Activated CD8-positive, alpha-beta T cell treated with anti-CD3 and anti-CD28 coated beads for 36 hours (primary cell): ENCODE measurements at places on chromosomes 5 and 9. TPM values are rescaled to one million over a fixed set of nuclear protein-coding genes. Genes with fewer than 3 reads are reported as not detected.
A peak's percentile ranks its signal among the peaks of the same experiment; 100 is the strongest.

DNA sequence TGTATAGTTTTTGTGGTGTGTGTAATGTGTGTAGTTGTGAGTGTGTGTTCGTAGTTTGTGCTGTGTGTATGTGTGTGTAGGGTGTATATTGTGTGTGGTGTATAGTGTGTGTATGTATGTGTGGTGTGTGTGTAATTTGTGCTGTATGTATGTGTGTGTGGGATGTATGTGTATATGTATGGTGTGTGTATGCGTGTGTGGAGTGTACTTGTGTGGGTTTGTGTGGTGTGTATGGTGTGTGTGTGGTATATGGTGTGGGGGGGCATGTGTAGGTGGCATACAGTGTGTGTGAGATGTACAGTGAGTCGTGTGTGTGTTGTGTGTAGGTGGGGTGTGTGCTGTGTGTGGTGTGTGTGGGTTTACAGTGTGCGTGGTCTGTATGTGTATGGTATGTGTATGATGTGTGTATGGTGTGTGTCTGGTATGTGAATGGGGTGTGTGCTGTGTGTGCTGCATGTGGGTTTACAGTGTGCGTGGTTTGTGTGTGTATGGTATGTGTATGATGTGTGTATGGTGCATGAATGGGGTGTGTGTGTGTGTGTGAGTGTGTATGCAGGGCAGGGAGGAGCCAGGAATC, 125.2 kb downstream of the GADD45G start:
- peaks cover 2% of the 10 kb centered on the region for H3K4me1 ChIP-seq
- no peaks in the 10 kb centered on the region for H3K27me3 ChIP-seq
- no peak for DNase-seq
- no peaks in the 10 kb centered on the region for H3K36me3 ChIP-seq

Gene CCDC192
- not detected for total RNA-seq

DNA sequence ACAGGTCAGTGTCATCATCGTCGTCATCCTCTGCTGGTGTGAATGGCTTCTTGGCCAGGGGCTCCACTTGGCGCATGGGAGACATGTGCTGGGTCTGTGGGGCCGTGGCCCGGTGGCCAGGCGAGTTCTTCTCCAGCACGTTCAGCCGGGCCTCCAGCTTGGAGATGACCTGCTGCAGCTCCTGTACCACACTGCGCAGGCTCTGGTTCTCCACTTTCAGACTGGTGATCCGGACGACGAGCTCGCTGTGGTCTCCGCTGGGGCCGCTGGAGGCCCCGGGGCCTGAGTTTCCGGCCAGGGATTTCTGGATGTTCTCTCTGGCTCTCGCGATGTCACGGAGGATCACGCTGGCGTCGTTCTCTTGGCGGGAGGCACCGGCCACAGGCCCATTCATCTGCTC, 40.6 kb downstream of the ZNF484 start:
- no peaks in the 10 kb centered on the region for H3K4me1 ChIP-seq
- DNase-seq: no peak
- H3K27ac ChIP-seq: no peak overlapping the region
- H3K27me3 ChIP-seq: no peaks in the 10 kb centered on the region
- no peak overlapping the region for H3K4me3 ChIP-seq
- H3K36me3 ChIP-seq: peaks cover 9% of the 10 kb centered on the region

GRCh38 chr9:15512204-15512603, 1.4 kb upstream of the PSIP1 start:
- H3K4me1 ChIP-seq: peaks cover 38% of the 10 kb centered on the region
- no peak for DNase-seq
- H3K4me3 ChIP-seq: peak overlapping the region; percentile 22
- H3K27me3 ChIP-seq: no peaks in the 10 kb centered on the region
- peaks cover 23% of the 10 kb centered on the region for H3K36me3 ChIP-seq

- peak; percentile 83 for DNase-seq
- H3K4me1 ChIP-seq: peaks cover 94% of the 10 kb centered on the region
- H3K4me3 ChIP-seq: peak overlapping the region; percentile 73
These were observed 15.1 kb upstream of the TNFAIP8 start for GRCh38 chr5:119340597-119341218.

DNA sequence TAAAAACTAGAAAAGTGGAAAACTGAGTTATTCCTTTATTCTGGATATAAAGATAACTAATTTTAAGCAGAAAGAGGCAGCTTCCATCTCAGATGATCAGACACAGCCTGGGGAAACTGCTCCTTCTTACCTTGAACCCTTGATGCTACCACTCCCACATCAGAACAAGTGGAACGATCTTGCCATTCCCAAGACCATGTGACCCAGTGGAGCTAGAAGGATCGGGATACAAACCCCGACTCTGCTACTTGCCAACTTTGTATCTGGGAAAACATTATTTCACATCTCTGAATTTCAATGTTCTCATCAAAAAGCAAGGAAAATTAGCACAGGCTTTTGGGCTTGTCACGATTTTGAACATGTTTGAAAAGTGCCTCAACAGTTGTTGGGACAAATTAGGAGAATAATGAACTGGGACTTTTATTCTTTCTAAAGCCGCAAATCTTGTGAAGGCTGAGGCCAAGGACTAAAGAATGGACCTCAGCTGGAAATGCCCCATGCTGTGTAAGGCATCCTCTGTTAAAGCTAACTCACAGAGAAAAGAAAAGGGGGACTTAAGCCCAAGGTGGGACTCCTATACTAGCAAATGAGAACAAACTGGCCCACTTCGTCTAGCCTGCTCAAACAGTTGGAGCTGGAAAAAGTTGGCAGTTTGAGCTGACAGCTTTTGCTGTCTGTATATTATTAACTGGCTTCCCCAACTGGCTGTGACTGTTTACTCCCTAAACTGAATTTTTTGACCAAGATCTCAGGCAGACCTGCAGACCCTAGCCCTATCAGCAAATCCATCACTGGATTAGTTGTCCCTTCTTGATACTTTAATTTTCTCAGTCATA, 552.3 kb downstream of the EFNA5 start:
- no peak overlapping the region for H3K4me3 ChIP-seq
- H3K4me1 ChIP-seq: no peaks in the 10 kb centered on the region
- no peak for DNase-seq
- H3K36me3 ChIP-seq: no peaks in the 10 kb centered on the region
- H3K27ac ChIP-seq: no peak overlapping the region
- no peaks in the 10 kb centered on the region for H3K27me3 ChIP-seq

Gene ZBED3
- 6.8 TPM for total RNA-seq

- H3K4me3 ChIP-seq: peak overlapping the region; percentile 24
- H3K27me3 ChIP-seq: no peaks in the 10 kb centered on the region
- H3K4me1 ChIP-seq: peaks cover 63% of the 10 kb centered on the region
These were observed 116.1 kb downstream of the KDM4C start for GRCh38 chr9:6873857-6874256.
